Activated naive CD8-positive, alpha-beta T cell treated with anti-CD3 and anti-CD28 coated beads, Interleukin-2, amount 50 U/mL, for 16 hours (primary cell): ENCODE measurements at places on chromosomes 4 and X.

DNA sequence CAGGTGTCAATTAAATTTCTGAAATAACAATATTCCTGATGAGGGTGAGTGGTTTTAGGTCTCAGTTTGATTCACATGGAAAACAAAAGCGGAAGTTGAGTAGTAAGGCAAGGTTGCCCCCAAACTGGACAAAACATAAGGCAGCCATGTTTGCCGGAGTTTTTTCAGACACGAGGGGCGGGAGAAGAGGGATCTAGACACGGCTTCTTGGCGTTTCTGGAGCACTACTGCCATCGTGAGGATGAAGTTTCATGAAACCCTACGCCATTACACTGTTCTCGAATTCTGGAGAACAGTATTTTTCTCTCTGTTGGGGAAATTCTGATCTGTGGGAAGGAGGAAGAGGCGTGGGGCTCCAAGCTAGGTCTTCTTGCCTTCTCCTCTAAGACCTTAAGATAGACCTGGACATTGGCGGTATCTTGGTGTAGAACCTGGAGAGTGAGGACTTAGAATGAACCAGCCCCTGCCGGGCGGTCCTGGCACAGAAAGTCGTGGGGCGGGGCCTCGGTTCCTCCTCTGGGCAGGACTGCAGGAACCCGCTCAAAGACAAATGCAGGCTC is 160.3 kb downstream of the OR13H1 start:
- DNase-seq = no peak

GRCh38 chr4:168587411-168588125 is 90.7 kb downstream of the PALLD start:
- no peak for DNase-seq

- no peak for DNase-seq
These were observed 92.0 kb downstream of the GATB start for GRCh38 chr4:151668689-151669402.

- no peak for DNase-seq
These were observed 131.2 kb downstream of the UNC5C start for GRCh38 chr4:95417531-95417930.

- DNase-seq = no peak
These were observed 136.4 kb downstream of the MAPK10 start for GRCh38 chr4:86223472-86223871.

DNA sequence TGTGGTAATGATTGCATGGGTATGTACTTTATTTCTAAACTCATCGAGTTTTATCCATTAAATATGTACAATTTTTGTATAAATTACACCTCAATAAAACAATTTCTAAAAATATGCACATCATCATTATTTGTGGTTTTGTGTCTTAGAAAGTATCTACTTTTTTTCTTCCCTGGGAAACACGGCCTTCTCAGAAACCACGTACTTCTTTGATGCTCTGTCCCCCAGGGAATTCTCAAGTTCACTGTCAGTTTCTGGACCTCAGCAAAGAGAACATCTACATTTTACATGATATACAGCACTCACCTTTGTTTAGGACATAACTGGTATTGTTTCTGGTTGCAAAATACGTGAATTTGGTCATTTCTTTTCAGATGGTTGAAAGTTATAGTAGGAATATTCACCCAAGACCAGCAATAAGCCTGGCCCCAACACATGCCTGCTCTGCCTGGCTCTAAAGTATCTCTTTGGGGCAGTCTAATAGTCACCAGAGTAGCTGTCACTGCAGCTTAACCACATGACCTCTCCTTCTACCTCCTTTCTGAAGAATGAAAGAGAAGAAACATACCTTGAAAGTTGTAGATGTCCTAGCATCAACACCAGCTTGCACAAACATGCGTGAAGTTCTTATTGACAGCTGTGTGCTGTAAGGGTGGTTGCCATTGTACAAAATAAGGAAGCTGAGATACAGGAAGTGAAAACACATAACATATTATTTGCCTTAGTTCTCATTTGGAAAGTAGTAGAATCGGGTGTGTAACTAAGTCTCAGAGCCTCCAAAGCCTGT is 48.4 kb upstream of the SPANXN4 start:
- DNase-seq = no peak

GRCh38 chr4:65893271-65893670 is 223.0 kb upstream of the EPHA5 start:
- no peak for DNase-seq

DNA sequence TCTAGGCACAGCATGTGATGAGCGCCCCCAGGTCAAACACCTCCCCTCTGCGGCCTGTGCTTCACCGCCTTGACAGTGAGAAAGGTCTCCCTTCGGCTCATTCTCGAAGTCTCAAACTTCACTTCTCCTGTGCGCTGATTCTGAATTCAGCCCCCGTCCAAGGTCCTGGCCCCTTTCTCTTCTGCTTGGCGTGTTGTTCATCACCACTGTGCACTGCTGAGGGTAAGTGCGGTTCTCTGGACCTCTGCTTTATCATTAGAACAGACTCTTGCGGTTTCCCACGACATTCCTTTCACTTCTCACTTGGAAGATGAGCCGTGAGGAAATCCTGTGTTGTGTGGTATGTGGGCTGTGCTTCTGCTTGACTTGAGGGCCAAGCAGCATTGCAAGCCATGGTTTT is 11.9 kb downstream of the HTT-AS start:
- DNase-seq = no peak

- DNase-seq = no peak
These were observed 358.9 kb downstream of the NLGN4X start for GRCh38 chrX:5869786-5870185.

- no peak for DNase-seq
These were observed 8.0 kb downstream of the AMOT start for GRCh38 chrX:112832481-112833095.

DNA sequence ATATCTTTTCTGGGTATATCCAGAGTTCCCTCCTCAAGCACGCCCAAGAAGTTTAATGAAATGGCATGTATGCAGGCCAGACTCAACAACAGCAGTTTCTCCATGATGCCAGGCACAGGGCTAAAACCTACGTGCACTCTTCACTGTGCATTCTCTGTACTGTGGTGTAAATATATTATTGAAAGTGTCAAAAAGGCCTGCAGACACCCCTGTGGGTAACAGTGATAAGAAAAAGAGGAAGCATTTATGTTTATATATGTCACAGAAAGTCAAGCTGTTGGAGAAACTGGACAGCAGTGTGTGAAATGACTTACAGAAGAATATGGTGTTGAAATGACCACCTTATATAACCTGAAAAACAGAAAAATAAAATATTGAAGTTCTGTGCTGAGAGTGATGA is 29.6 kb upstream of the DCAF8L1 start:
- no peak for DNase-seq

- no peak for DNase-seq
These were observed at the start of gene TECRL for GRCh38 chr4:64409300-64409699. Gene TECRL (minus strand): TSS chr4:64409450. CDS start chr4:64409351, 99 bp downstream.

DNA sequence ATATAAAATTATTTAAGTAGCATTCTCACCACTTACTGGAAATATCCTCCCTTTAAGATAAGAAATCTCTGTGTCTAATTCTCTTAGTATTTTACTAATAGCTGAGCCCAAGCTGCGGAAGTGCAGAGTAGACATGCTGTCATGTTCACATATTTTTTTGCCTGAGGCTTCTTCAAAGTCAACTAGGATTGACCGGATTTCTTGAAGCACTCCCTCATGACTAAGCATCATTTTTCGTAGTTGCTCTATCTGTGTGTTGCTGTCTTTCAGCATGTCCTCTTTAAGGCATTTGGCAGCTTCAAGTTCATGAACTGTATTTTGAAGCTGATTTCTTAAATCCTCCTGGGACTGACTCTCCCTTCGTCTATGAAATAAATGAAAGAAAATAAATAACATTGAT is 36.9 kb downstream of the CCDC158 start:
- DNase-seq = no peak

- no peak for DNase-seq
These were observed 25.6 kb upstream of the MSMO1 start for GRCh38 chr4:165301833-165302232.

GRCh38 chr4:15331930-15332329 is 95.9 kb upstream of the C1QTNF7 start:
- no peak for DNase-seq

- DNase-seq = no peak
These were observed 4.0 kb upstream of the NKX3-2 start for GRCh38 chr4:13548059-13548983.

- DNase-seq = no peak
These were observed 32.9 kb downstream of the USP9X start for GRCh38 chrX:41118156-41118555.

- DNase-seq = no peak
These were observed 100.6 kb downstream of the KCNIP4 start for GRCh38 chr4:21848021-21848420.

- DNase-seq = no peak
These were observed 46.4 kb upstream of the NEUROG2 start for GRCh38 chr4:112562254-112562879.
